MV-4-11 (cell line): ENCODE measurements at places on chromosomes 2 and 18.

DNA sequence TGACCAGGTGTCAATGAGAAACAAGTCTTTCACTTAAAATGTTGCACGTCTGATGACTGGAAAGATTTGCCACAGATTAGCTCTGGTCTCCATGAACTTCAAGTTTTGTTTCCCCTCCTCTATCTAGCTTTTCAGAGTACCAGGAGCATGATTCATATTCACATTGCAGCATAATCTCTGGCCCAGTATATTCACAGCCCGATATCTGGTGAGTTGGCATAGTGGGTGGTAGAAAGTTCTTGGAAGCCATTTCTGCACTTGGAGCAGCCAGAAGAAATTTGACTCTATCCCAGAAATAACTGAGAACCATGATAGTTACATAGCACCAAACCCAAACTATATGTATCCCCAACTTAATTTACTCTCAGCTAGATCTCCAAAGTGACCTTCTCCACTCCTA lies 503.9 kb downstream of the PID1 start:
- DNase-seq, result no peak

DNA sequence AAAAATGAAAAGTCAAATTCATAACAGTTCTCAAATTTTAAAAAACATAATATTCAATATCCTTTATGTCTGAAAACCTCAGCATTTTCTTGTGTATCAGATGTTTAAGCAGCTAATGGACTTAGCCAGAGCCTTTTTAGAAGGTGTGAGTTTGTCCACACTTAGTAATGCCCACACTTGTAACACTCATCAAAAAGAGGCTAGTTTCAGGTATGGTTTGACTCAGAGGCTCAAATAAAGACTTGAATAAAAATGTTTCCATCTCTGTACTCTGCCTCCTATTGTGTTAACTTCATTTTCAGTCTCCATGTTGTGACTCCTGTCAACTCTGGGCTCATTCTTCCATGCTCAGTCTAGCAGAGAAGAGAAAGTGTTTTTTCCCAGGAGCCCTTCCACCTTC lies 311.6 kb downstream of the IRS1 start:
- no peak for DNase-seq

GRCh38 chr2:71948781-71949536 lies 198.7 kb downstream of the CYP26B1 start:
- DNase-seq, result peak; percentile 63

DNA sequence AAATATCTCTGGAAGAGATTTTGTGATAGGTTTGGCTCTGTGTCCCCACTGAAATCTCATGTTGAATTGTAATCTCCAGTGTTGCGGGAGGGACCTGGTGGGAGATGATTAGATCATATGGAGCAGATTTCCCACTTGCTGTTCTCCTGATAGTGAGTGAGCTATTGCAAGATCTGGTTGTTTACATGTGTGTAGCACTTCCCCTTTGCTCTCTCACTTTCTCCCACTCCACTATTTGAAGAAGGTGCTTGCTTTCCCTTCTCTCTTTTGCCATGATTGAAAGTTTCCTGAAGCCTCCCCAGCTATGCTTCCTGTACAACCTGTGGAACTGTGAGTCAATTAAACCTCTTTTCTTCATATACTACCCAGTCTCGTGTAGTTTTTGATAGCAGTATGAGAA lies 97.0 kb upstream of the FN1 start:
- peak; percentile 55 for DNase-seq

DNA sequence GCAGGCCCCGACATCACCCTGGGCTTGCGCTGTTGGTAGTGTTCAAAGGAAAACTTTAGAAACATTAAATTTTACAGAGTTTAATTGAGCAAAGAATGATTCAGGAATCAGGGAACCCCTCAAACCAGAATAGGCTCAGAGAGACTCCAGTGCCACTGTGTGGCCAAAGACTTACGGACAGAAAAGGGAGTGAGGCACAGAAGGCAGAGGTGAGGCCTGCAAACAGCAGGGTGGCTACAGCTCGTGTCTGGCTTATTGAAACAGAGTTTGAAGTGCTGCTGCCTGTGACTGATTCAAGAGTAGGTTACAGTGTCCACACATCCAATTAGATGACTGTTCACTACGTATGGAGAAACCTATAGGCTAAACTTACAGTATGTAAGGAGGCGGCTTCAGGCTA lies 2.4 kb upstream of the CTDP1 start:
- no peak for DNase-seq
